ENCODE measurements at places on chromosomes 1 and 21.

DNA sequence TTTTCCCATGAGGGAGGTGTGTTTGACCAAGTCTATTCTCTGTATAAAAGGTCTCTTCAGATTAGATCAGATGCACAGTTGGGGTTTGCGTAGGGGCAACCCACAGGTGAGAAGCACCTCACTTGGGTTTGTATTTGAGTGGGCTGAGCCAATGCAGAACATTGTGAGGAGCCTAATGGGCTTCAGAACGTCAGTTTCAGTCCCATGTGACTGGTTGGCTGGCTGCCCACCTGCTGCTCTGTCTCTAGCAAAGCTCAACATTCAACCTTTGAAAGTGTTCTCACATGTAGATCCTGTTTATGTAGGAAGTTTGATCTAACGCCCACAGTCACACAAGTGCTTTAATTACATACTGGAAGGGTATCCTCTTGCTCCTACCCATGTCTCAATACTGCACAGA, 105.5 kb downstream of the FASLG start:
- DNase-seq: no peak

GRCh38 chr1:86105533-86105866, 51.1 kb downstream of the COL24A1 start:
- DNase-seq: no peak

GRCh38 chr1:40383095-40383487, 9.6 kb downstream of the SMAP2 start:
- no peak for DNase-seq

DNA sequence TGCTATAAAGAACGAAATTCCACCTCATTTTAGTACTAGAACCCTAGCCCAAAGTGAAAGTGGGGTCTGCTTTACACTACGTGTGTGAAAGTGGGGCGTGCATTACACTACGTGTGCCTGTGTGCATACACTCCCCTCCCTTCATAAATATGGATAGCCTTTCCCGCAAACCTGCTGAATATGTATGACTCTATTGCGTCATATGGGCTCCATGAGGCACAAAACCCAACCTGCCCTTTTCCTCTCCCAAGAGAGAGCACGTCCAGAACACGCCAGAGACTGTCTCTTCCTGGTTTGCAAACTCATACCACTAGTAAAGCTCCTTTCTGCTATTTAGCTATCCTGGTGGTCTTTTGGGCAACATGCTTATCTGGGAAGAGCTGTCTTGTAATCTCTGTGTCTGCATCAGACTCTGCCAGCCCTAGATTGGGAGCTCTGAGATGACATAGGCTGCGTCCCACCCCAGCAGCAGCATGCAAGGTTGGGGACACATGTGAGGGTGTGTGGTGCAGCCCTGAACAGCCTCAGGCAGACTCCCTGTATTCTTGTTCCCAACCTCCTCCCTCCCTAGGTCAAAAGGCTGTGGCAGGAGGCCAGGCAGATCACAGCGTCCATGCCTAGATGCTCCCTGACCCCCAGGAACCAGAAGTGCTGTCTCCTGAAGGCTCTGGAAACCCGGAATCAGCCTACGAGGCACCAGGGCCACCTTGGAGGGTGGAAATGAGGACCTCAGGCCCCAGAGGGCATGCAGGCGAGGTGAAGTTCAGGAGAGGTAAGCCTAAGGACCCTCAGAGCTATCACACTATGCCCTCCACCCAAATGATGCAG, 12.3 kb upstream of the PADI1 start:
- no peak for DNase-seq

DNA sequence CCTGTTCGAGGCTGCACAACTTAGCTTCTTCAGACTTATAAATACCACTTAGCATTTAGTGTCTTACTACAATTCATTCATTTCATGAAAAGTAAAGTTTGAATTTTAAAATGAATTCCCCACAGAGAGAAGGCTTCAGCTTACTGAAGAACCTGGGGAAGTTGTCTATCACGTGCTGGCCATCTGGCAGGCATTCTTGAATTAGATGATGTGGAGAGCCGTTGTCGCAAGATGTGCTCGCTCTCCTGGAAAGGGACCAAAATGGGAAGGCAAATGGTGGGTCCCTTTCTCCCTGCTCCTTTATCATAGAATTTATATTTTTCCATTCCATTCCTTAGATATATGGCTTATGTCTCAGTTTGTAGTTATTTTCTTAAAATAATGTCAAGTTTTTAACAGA, 90.5 kb downstream of the CD247 start:
- no peak for DNase-seq

DNA sequence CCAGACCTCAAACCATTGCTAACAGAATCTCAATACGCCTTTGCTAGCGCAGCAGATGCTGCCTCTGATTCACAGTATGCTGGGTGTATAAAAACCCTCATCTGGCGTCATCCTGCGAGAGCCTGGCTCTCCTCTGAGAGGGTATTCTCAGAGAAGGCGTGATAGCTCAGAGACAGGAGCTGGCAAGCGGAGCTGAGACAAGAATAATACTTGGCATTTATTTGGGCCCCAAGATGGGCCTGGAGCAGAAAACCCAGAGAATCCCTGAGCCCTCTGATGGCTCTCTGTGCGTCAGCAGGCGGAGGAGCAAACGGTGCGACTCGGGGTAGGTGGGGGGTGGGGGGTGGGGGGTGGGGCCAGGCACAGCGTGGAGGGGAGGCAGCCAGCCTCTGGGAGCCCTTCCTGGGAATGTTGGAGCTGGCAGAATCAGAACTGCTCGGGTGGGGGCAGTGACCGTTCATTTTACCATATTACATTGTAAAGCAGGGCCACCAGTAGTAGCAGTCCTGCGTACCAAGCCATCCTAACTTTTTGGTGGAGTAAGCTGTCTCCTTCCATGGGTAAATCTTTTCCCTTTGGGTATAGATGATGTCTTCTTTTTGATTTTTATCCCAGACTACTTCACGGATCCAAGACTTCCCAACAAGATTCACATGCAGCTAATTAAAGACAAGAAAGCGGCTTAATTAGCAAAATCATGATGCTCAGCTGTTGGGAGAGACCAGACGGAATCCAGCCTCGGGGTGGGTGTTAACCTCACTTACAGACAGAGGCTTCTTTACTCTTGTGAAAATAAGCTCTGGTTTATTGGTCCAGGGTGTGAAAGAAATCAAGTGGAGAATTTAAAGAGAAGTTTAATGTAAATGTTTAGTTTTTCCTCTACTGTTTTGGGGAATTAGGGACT, 7.1 kb downstream of the RIIAD1 start:
- DNase-seq: no peak

GRCh38 chr1:231278100-231278790, 37.2 kb downstream of the GNPAT start:
- DNase-seq: no peak

DNA sequence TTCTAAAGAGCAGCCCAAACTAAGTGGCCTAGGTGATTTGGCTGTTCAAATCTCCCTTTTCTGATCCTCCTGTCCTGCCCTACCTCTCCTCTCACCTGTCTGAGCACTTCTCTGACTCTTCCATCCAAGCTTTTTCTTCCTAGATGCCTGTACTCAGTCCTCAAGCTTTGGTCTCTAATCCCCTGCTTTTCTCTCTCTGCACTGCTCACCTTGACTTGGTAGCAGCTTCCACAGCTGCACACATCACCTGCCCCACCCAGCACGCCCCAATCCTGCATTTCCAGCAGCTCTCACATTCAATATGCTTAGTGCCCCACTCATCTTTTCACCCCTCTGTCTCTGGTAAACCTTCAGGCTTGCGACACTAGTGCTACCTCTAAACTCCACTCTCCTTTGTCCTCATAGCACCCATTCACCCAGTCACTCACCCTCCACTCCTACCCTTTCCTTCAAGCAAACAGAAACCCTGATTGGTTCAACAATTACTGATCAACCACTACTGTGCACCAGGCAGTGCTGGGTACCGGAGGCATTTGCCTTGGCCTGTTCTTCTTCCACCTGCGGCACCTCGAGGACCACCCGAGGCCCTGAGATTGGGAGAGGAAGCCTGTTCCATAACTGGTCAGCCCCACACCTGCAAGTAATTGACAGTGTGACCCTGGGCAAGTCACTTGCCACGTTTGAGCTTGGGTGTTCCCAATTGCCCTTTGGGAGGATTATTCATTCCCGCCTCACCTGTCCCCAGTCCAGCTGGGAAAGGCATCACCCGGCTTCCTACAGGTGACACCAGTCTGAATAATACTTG, 136.1 kb upstream of the EDN2 start:
- no peak for DNase-seq

- no peak for DNase-seq
Observed at GRCh38 chr1:188782220-188782841, 1695.3 kb downstream of the BRINP3 start.

Data from T-helper 22 cell (primary cell).